Thoracic aorta (tissue), 2 donors: ENCODE measurements at places on chromosomes 2 and 18. TPM values are rescaled to one million over a fixed set of nuclear protein-coding genes. Genes with fewer than 3 reads are reported as not detected.

- H3K27me3 ChIP-seq, result no peaks in the 10 kb centered on the region
- no peaks in the 10 kb centered on the region for H3K36me3 ChIP-seq
- DNase-seq, result no peak
- peaks cover 19% of the 10 kb centered on the region for H3K4me1 ChIP-seq
These were observed 89.2 kb upstream of the CTDP1 start for GRCh38 chr18:79590191-79591031.

DNA sequence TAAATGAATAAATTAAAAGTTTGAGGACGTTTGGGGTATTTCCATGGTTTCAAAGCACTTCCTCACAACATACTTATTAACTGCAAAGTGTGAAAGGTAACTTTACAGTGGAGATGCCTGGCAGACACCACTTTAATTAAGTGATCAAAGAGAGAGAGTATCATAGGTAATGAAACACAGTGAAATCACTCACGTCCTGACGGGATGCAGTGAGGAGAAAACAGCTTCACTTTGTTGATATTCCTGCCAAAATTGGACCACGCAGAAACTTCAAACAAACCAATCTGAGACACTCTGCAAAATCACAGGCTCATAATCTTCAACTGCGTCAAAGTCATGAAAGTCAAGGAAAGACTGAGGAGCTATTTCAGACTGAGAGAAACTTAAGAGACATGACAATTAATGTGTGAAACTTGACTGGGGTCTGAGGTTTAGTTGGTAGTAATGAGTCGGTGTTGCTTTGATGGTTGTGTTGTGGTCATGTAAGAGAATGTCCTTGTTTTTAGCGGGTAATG is 66.0 kb upstream of the ITGB6 start:
- no peaks in the 10 kb centered on the region for H3K27me3 ChIP-seq
- no peak overlapping the region for H3K4me3 ChIP-seq
- DNase-seq, result no peak
- peaks cover 23% of the 10 kb centered on the region for H3K4me1 ChIP-seq
- H3K36me3 ChIP-seq, result no peaks in the 10 kb centered on the region
- H3K27ac ChIP-seq, result no peak overlapping the region

GRCh38 chr2:215751911-215752272 is 261.5 kb downstream of the MREG start:
- peaks cover 77% of the 10 kb centered on the region for H3K4me1 ChIP-seq
- no peak for DNase-seq

Gene GDF7
- total RNA-seq, result 39.7 TPM

Gene MALL
- 27.6 TPM for total RNA-seq

DNA sequence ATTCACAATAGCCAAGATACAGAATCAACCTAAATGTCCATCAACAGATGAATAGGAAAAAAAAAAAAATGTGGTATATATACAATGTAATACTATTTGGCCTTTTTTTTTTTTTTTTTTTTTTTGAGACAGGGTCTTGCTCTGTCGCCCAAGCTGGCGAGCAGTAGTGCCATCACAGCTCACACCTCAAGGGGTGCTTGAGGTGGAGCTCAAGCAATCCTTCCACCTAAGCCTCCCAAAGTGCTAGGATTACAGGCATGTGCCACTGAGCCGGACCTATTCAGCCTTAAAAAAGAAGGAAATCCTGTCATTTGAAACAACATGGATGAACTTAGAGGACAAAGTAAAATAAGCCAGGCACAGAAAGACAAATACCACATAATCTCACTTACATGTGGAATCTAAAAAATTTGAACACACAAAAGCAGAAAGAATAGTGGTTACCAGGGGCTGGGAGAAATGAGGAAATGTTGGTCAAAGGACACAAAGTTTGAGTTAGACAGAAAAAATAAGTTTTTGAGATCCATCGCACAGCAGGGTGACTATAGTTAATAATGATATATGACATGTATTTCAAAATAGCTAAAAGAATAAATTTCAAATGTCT is 26.0 kb downstream of the TLK1 start:
- no peaks in the 10 kb centered on the region for H3K27me3 ChIP-seq
- no peak for DNase-seq
- H3K4me1 ChIP-seq, result peaks cover 37% of the 10 kb centered on the region
- no peak overlapping the region for H3K27ac ChIP-seq

DNA sequence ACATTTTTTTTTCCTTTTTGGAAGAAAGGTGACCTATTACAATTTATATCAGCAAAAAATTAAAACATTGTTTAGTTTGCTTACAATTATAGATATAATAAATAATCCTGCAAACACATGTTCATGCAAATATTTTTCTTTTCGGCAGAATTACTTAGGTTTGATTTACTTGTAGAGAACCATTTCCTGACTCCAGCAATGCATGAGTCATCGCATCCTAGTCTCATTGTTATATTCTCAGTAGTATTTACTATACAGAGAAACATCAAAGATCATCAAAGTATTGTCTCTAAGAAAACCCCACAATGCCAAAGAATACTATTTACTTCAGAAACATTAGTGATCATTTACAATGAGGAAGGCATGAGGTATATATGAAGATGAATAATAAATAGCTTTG is 40.4 kb upstream of the MTIF2 start:
- H3K4me3 ChIP-seq, result no peak overlapping the region
- no peak overlapping the region for H3K27ac ChIP-seq
- no peak for DNase-seq
- H3K27me3 ChIP-seq, result no peaks in the 10 kb centered on the region

GRCh38 chr2:66929632-66930338 is 467.3 kb upstream of the ETAA1 start:
- H3K27ac ChIP-seq, result no peak overlapping the region
- no peaks in the 10 kb centered on the region for H3K27me3 ChIP-seq
- DNase-seq, result no peak

Gene MC5R
- not detected for total RNA-seq

Gene WNT10A
- 1.6 TPM for total RNA-seq

DNA sequence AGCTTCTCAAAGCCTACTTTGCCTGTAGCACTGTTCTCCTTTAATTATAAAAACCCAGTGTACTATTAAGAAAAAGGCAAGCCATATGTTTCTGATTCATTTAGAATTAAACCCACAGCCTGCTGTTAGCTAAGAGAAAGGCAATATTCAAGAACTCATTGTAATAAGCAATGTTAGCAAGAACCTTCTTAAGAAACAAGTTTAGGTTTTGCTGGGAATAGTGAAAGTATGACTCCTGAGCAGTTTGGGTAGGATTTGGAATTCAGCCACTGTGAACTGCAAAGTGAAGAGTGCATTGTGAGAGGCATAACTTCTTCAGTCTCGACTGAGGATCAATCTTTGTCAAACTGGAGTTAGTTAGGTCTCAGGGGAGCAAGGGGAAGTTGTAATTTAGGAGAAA is 206.5 kb upstream of the NT5C1B start:
- DNase-seq, result no peak
- H3K4me1 ChIP-seq, result peaks cover 10% of the 10 kb centered on the region
- no peaks in the 10 kb centered on the region for H3K36me3 ChIP-seq
- no peak overlapping the region for H3K4me3 ChIP-seq

- no peaks in the 10 kb centered on the region for H3K27me3 ChIP-seq
- no peaks in the 10 kb centered on the region for H3K4me1 ChIP-seq
- no peak for DNase-seq
- H3K27ac ChIP-seq, result no peak overlapping the region
These were observed 18.8 kb downstream of the NEMP2 start for GRCh38 chr2:190515687-190516086.

Gene SNTG2
- 8.9 TPM for total RNA-seq

GRCh38 chr2:203484266-203485112 is 50.6 kb downstream of the RAPH1 start:
- no peaks in the 10 kb centered on the region for H3K27me3 ChIP-seq
- no peaks in the 10 kb centered on the region for H3K4me1 ChIP-seq

GRCh38 chr2:208638059-208638458 is 231.5 kb downstream of the PTH2R start:
- H3K36me3 ChIP-seq, result no peaks in the 10 kb centered on the region
- no peaks in the 10 kb centered on the region for H3K4me1 ChIP-seq
- H3K27me3 ChIP-seq, result no peaks in the 10 kb centered on the region
- H3K27ac ChIP-seq, result no peak overlapping the region
- no peak overlapping the region for H3K4me3 ChIP-seq
- no peak for DNase-seq

Gene TRIM43
- total RNA-seq, result not detected

GRCh38 chr18:49137585-49137984 is 186.8 kb upstream of the SMAD7 start:
- H3K36me3 ChIP-seq, result no peaks in the 10 kb centered on the region
- no peak for DNase-seq
- H3K4me3 ChIP-seq, result no peak overlapping the region
- no peaks in the 10 kb centered on the region for H3K27me3 ChIP-seq

Gene TMEM18
- 3.1 TPM for total RNA-seq

- no peaks in the 10 kb centered on the region for H3K4me1 ChIP-seq
- no peaks in the 10 kb centered on the region for H3K27me3 ChIP-seq
- H3K27ac ChIP-seq, result no peak overlapping the region
- H3K36me3 ChIP-seq, result no peaks in the 10 kb centered on the region
- H3K4me3 ChIP-seq, result no peak overlapping the region
These were observed 326.5 kb upstream of the SLC39A10 start for GRCh38 chr2:195330513-195330956.

GRCh38 chr18:57587098-57587661 is 678 bp upstream of the FECH start:
- H3K4me3 ChIP-seq, result peak overlapping the region; percentile 98
- H3K27ac ChIP-seq, result peak overlapping the region; percentile 86
- H3K27me3 ChIP-seq, result no peaks in the 10 kb centered on the region
- H3K36me3 ChIP-seq, result no peaks in the 10 kb centered on the region
- DNase-seq, result no peak
- H3K4me1 ChIP-seq, result peaks cover 14% of the 10 kb centered on the region

Gene VWC2L
- total RNA-seq, result not detected

GRCh38 chr18:13501891-13502290 is 224.5 kb downstream of the FAM210A start:
- DNase-seq, result no peak
- peak overlapping the region; percentile 67 for H3K4me3 ChIP-seq
- no peaks in the 10 kb centered on the region for H3K36me3 ChIP-seq
- no peaks in the 10 kb centered on the region for H3K27me3 ChIP-seq

- no peaks in the 10 kb centered on the region for H3K27me3 ChIP-seq
- peaks cover 38% of the 10 kb centered on the region for H3K4me1 ChIP-seq
- no peak for DNase-seq
- no peak overlapping the region for H3K27ac ChIP-seq
- H3K36me3 ChIP-seq, result no peaks in the 10 kb centered on the region
These were observed 3.1 kb downstream of the MGAT5 start for GRCh38 chr2:134256956-134257355.

- DNase-seq, result no peak
- peak overlapping the region; percentile 40 for H3K4me3 ChIP-seq
- no peak overlapping the region for H3K27ac ChIP-seq
- no peaks in the 10 kb centered on the region for H3K36me3 ChIP-seq
- H3K27me3 ChIP-seq, result no peaks in the 10 kb centered on the region
- peaks cover 6% of the 10 kb centered on the region for H3K4me1 ChIP-seq
These were observed 98.6 kb downstream of the CALCRL start for GRCh38 chr2:187349326-187349944.

Gene MEP1B
- total RNA-seq, result not detected

Gene HOXD8
- 3.9 TPM for total RNA-seq

Gene CIB4
- total RNA-seq, result not detected

Gene NR4A2
- 11.5 TPM for total RNA-seq

DNA sequence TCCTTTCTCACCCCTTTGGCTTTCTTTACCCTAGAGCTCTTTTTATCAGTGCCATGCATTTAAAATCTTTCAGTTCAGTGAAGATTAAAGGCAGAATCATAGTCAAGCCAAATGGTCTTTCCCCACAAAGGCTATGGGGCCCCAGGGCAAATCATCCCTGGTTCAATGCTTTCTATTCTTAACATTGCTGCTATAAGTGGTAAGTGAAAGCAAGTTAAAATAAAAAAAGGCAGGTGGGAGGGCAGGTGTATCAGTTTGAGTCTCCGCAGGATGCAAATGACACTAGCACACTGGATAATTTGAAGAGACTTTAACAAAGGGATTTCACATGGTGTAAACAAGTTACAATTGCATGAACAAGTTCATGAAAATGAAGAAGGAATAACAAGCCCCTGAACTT is 757.4 kb downstream of the SATB2 start:
- no peak overlapping the region for H3K4me3 ChIP-seq
- H3K27ac ChIP-seq, result no peak overlapping the region
- H3K4me1 ChIP-seq, result no peaks in the 10 kb centered on the region
- no peak for DNase-seq
- no peaks in the 10 kb centered on the region for H3K36me3 ChIP-seq

Gene SCN2A
- total RNA-seq, result not detected
